ENCODE measurements at places on chromosomes 6 and 20.

- no peak for DNase-seq
Measured at GRCh38 chr6:48144021-48144420, 33.0 kb upstream of the PTCHD4 start.

GRCh38 chr20:58664331-58664730 is 13.2 kb downstream of the STX16 start:
- no peak for DNase-seq

GRCh38 chr6:47157653-47158219 is 115.6 kb upstream of the ADGRF1 start:
- no peak for DNase-seq

GRCh38 chr6:28335564-28336283 is at the start of gene ZSCAN31:
ZSCAN31 (minus strand) TSS chr6:28336148; CDS start chr6:28329683, 6,465 bp downstream.
- DNase-seq, result peak; percentile 91

GRCh38 chr6:136350914-136351313 is 61.3 kb upstream of the BCLAF1 start:
- DNase-seq, result no peak

DNA sequence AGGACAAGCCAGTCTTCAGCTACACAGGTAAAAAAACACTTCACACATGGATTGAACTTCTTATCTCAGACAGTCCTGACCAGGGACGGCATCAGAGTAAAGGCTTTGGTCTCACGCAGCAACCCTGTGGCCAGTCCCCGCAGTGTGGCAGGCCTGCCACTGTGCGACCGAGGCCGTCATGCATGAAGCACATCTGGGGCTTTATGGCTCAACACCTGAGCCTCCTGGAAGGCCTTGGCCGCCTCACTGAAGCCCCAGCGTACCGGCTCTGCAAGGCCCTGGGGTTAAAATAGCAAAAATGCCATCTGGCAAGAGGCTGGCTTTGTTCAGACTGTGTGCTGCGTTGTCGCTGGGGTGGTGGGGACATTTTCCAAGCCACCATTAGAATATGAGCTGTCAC is 32.8 kb downstream of the TBC1D7 start:
- no peak for DNase-seq

- no peak for DNase-seq
Measured at GRCh38 chr6:105066836-105067235, 109.9 kb downstream of the LIN28B start.

GRCh38 chr6:27374824-27375612 is 13.5 kb upstream of the ZNF391 start:
- peak; percentile 79 for DNase-seq
